ENCODE measurements at places on chromosomes 3 and 15.

DNA sequence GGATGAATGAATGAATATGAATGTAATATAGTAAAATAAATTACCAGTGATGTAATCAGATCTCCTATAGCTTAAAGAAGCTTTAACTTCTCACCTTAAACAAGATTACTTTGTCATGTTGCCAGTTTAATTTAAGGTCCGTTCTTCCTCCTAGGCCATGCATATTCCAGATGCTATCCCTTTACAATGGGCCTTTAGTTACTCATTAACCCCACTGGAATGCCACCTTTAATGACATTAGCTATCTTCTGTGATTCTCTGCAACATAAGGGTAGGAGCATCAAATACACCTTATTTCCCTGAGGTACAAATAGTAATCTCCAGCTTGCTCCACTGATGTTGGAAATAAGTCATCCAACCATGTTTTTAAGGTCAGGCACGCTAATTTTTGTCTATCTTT, 63.0 kb upstream of the TIMP4 start:
- no peak for DNase-seq

DNA sequence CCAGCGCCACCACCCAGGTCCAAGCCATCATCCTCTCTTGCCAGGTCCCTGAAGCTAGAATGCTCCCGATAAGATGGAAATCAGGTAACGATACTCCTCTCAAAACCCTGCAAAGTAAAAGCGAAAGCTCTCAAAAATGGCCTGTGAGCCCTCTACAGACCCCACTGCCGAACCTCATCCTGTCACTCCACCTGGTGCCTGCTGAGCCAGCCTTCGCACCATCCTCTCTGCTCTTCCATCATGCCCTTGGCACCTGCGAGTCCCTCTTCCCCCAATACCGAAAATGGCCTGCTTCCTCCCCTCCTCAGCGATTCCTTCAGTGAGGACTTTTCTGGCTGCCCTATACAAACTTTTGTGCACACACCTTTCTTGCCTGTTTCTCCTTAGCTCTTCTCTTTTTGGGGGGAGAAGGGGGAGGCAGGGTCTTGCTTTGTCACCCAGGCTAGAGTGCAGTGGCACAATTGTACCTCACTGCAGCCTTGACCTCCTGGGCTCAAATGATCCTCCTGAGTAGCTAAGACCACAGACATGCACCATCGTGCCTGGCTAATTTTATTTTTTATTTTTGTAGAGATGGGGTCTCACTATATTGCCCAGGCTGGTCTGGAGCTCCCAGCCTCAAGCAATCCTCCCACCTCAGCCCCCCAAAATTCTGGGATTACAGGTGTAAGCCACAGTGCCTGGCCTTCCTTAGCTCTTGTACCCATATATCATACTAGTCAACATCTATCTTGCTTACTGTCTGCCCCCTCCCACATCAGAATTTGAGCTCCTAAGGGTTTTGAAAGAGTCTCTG, 3.0 kb downstream of the IDH2 start:
- no peak for DNase-seq

DNA sequence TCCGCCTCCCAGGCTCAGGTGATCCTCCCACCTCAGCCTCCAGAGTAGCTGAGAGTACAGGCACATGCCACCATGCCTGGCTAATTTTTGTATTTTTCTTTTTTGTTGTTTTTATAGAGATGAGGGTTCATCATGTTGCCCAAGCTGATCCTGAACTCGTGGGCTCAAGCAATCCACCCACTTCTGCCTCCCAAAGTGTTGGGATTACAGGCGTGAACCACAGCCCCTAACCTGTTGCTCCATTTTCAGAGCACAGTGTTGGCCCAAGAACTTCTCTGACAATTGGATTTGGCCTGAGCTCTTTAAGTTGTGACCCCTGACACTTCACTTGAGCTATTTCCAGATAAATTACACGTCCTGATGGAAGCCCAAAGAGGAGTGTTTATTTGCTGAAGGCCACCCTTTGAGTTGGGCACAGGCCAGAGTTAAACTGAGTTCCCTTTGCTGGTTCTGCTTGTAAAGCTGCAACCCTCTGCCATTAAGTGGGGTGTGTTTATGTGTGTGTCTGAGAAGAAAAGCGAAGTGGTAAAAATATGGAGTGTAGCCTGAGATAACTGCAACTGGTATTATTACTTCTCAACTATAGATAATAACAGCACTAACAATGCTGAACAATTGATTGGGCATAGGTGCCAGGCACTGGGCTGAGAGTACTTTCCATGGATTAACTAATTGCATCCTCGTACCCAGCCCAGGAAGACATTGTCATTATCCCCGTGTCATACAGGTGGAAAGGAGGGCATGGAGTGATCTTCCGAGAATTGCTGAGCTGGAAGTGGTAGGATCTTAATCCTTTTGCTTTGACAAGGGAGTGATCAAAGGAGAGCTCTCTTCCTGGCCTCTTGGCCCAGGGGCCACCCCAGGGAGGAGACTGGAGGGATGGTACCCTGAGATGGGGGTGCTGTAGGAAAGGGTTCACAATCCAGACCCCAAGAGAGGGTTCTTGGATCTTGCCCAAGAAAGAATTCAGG, 91.5 kb upstream of the PROK2 start:
- DNase-seq, result no peak

GRCh38 chr3:112640930-112641801, at the start of gene CCDC80:
Gene CCDC80 (minus strand): TSS chr3:112641143. CDS start chr3:112639905, 1,238 bp downstream.
- no peak for DNase-seq

DNA sequence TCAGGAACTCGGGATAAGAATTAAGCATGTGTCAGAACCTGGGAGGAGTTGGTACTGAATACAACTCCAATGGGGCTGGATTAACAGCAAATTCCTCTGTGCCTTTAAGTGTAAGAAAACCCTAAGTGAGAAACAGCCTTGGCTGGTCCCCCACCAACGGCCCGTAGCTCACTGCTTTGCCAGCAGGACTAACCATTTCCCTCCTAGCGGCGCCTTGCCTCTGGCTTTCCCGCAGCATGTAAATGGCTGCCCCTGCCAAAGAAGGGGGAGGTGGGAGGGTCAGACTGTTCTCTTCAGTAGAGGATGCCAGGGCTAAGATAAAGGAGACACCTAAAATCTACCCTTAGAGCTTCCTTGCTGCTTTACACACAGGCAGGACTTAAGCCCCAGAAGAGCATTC, 51.0 kb upstream of the SH3GL3 start:
- no peak for DNase-seq

- DNase-seq, result no peak
Observed at GRCh38 chr15:81105545-81105944, 28.5 kb upstream of the CFAP161 start.

GRCh38 chr15:38853608-38854007, 289.0 kb upstream of the RASGRP1 start:
- no peak for DNase-seq

- no peak for DNase-seq
Observed at GRCh38 chr15:65923264-65923663, 54.0 kb downstream of the RAB11A start.

DNA sequence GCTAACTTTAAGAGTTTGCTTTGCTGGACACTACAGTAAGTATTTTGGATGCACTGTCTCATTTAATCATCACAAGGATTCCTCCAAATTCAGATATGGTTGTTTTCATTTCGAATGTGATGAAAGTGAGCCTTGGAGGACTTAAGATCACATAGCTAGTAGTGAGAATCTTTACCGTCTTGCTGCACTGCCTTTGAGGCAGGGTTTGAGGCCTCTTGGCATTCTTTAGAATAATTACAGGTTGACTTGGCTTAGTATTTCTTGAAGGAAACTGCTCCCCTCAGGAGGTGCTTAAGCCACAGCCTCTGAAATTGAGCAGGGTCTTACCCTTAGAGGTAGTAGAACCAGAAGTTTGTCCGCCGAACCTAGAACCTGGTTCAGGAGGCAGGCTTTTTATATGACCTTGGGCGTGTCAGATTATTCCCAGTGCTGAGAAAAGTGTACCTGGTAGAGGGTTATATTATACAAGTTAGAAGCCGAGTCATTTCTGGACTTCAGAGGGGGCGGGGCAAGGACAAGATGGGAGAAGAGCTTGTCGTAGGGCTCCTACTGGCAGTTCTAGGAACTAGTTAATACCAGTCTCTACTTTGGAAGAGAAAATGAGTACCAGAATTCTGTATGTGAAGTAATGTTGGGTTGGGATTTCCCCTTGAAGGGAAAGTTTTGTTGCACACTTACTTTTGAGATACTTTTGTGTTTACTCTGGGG, 1.1 kb downstream of the TFG start:
- DNase-seq, result peak; percentile 60

- peak; percentile 29 for DNase-seq
Observed at GRCh38 chr15:50051811-50052419, 67.1 kb downstream of the ATP8B4 start.

GRCh38 chr15:70523616-70524015, 239.7 kb downstream of the UACA start:
- DNase-seq, result no peak

GRCh38 chr3:40847551-40847992, 322.8 kb downstream of the ZNF621 start:
- peak; percentile 17 for DNase-seq

- no peak for DNase-seq
Observed at GRCh38 chr3:158483701-158484235, 87.2 kb upstream of the MLF1 start.

DNA sequence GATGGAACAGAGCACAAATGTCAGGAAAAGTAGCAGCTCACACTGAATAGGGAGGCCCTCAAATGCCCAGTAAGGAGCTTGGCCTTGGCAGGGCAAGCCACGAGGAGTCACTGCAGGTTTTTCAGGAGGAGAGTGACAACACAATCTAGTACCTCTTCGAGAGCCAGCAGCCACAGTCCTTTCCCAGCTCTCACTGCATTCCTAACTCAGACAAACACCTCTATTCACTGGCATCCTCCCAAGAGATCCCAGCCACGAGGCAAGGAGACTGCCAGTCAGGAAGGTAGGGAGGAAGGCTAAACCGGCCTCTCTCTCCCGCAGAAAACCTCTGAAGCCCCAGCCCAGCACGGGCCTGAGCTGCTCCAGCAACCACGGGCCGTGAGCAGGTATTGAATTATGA, 146.0 kb upstream of the SMAD3 start:
- DNase-seq, result no peak

DNA sequence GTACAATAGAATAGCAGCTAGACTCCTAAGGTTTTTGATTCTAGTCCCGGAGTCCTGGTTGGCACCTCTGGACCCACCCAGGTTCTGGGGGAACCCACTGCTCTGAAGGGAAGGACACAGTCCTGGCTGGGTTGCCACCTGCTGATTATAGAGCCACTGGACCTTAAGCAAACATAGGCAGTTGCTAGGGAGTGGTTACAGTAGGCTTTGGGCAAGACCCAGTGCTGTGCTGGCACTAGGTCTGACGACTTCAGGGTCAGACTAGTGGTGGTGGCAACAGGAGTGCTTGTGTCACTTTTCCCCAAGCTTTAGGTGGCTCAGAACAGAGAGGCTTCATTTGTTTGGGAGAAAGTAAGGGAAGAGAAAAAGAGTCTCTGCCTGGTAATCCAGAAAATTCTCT, 109.8 kb upstream of the C3orf80 start:
- DNase-seq, result no peak

- no peak for DNase-seq
Observed at GRCh38 chr3:191234216-191234615, 35.2 kb downstream of the OSTN start.

DNA sequence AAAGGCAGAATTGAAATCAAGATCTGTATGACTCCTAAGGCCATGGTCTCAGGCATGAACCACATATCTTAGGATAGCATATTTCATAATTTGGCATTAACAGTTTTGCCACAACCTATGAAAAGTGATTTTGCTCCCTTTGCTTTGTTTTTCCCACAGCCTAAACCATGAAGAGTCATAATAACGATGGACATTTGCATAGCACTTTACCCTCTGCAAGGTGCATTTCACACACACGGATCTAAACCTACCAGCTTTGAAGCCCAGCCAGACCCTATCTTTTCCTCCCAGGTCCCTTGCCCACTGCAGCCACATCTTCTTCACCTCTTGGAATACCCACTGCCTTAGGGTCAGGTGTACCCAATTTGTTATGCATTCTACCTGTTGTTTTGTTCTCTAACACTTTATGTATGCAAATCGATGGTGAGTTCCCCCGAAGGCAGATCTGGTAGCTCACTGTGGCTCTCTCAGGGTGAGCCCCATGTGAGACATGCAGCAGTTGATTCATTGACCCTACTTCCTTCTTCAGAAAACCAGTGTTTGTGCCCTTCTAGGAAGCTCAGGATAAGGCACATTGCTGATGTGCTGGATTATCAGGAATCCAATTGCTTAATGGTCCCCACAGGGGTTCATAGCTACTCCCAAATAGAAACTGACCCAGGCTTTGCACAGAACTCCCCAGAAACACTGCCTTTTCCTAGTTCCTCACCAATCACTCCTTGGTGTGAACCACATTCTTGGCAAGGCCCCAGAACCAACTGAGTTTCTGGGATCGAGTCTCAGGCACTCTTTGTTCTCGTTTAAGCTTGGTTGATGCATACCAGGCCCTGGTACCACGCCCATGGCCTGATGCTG, 8.7 kb downstream of the ARHGAP31 start:
- DNase-seq, result no peak

- no peak for DNase-seq
Observed at GRCh38 chr3:9074079-9074478, 110.8 kb upstream of the RAD18 start.

- DNase-seq, result no peak
Observed at GRCh38 chr3:17459470-17459993, 282.9 kb downstream of the TBC1D5 start.

- DNase-seq, result no peak
Observed at GRCh38 chr3:133478624-133479023, 78.8 kb downstream of the BFSP2 start.

DNA sequence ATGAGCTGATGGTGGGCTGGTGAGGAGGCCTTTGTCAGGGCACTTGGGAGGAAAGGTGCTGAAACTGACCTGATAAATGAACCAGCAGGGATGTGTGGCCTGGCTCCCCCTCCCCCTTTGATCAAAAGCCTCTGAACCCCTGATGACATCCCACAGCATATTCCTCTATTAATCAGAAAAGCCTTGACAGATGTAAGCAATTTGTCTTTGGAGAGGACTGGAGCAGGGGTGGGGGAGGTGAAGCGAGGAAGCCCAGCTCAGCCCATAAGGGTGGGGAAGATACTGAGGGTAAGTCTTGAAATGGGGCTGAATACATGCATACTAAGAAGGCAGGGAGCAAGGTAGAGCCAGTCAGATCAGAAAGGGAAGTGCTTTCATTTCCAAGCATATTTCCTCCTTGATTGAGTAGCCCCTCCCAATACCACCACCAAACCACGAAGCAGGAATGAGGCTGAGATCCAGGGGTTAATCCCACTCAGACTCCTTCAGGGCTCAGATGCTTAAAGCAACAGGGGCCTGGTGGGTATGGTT, 34.7 kb upstream of the MRPS22 start:
- DNase-seq, result no peak

- DNase-seq, result no peak
Observed at GRCh38 chr3:121431726-121432517, 113.9 kb downstream of the POLQ start.

GRCh38 chr3:113200946-113201345, 10.4 kb upstream of the BOC start:
- DNase-seq, result no peak

GRCh38 chr15:59917504-59918157, 86.5 kb upstream of the FOXB1 start:
- DNase-seq, result peak; percentile 65

DNA sequence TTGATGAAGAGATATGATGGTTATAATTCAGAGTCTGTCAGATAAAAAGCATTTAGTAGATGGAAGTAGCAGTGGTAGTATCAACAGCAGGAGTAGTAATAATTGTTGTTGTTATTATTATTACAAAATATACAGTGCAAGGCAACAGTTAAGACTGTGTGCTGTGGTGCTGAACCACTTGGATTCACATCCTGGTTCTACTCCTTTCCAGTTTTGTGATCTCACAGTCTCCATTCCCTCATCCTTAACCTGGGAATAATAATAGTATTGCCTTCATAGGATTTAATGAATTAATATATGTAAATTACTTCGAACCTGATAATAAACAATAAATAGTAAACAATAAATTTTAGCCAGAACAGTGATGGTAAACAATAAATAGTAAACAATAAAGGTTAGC, 37.1 kb upstream of the TSC22D2 start:
- no peak for DNase-seq
